ENCODE measurements at places on chromosomes 1 and 21. TPM values are rescaled to one million over a fixed set of nuclear protein-coding genes. Genes with fewer than 3 reads are reported as not detected.

The FAM131C gene
- 1.9 TPM for total RNA-seq

The PHLDA3 gene
- 8.5 TPM for total RNA-seq

The IL10 gene
- not detected for total RNA-seq

The KAZN gene
- 50.4 TPM for total RNA-seq

The DNTTIP2 gene
- 32.2 TPM for total RNA-seq

The PAQR6 gene
- total RNA-seq: 6.6 TPM

All from parietal lobe (tissue), 2 donors.